Motor neuron (in vitro differentiated cells): ENCODE measurements at places on chromosomes 12 and 14.

DNA sequence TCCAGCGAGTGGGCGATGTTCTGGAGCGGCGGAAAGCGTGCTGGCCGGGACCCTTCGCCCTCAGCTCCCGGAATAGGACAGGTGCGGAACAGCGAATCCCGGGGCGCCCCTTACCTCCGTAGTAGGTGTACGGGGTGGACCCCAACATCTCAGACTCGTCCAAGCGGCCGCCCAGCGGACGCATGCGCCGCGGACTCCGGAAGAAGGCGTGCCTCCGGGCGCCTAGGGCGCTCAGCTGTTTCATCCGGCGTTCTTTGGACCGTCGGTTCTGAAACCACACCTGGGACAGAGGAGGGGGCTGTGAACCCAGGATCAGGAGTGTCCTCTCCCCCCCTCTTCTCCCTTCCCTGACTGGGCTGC is 4.5 kb downstream of the LHX5 start:
- no peak for ATAC-seq

DNA sequence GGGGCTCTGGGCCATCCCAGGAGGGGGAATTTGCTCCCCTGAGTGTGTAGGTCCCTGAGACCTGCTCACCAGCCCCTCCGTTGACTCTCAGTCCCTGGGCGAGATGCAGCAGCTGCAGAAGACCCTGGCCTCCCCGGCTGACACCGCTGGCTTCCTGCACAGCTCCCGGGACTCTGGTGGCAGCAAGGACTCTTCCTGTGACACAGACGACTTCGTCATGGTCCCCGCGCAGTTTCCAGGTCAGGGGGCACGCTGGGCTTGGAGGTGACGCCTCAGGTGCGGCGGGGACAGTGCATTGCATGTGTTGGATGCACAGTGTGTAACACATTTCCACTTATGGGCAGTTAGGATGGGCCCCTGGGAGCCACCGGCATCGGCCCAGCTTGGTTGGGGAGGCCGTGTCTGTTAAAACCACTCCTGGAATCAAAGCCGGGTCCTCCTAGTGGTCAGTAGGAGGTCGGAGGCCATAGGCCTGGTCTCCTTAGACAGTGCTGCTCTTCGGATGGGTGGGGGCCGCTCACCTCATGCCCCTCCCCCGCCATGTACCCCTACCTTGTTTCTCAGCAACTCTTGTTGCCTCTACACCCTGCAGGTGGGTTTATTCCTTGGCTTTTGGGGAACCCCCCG is 17.1 kb upstream of the PUS1 start:
- ATAC-seq = no peak

- ATAC-seq = peak; percentile 16
These were observed 360.4 kb downstream of the RGS6 start for GRCh38 chr14:72292689-72293024.

DNA sequence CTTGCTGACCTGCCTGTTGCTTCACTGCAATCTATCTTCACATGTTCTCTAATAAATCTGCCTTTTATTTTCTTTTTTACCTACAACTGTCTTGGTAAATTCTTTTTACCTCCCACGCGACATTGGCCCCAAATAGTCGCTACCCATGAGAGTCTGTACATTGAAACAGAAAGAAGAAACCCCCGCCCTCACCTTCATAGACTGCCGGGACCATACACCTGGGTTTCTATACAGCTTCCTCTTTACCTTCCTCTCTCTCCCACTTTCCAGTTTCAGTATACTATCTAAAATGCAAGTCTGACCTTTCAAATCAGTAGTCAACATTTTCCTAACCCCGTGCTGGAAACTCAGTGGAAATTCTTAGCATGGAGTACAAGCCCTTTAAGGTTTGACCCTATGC is 4.8 kb downstream of the SLC8A3 start:
- no peak for ATAC-seq

GRCh38 chr14:89407856-89408255 is 9.2 kb downstream of the FOXN3 start:
- ATAC-seq = no peak

DNA sequence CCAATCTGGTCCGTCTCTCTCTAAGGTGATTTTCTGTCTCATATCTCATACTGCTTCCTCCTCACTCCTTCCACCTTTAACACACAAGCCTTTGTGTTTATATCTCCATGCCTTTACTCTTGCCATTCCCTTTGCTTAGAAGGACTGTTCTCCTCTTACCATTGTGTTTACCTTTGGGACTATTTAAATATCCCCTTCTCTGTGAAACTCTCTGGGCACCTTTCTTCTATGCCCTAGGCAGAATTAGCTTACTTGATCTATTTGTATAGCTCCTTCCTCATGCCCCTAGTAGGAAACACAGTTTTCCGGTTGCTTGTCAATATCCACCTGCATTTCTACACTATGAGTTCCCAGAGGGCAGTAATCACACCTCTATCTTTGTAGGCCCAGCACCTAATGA is 3.9 kb upstream of the AMHR2 start:
- ATAC-seq = no peak

GRCh38 chr14:22375321-22375930 is 213.6 kb downstream of the DAD1 start:
- no peak for ATAC-seq

DNA sequence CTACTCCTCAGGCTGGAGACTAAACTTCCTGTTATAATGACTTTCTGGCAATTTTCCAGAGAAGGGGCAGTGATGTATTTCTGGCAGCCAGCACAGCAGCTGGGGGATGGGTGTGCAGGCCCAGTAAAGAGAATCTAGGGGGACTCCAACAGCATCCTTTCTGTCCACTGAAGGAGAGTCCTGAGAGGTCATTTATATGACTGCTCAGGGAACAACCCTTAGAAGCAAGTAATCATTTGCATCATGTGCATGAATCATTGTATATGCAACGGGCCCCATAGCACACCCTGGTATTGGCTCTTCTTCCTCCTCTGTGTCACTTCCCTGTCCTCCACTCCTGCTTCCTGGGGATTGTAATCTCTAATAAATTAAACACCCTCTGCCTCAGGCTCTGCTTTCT is 493.8 kb downstream of the RPS29 start:
- peak; percentile 29 for ATAC-seq

GRCh38 chr14:63940387-63940786 is 87.6 kb downstream of the SYNE2 start:
- ATAC-seq = no peak
